Activated CD4-positive, alpha-beta memory T cell treated with anti-CD3 and anti-CD28 coated beads, Interleukin-2, amount 10 ng/mL, durations not matched to agents 7 days and 5 days (primary cell): ENCODE measurements at places on chromosomes 4 and X.

DNA sequence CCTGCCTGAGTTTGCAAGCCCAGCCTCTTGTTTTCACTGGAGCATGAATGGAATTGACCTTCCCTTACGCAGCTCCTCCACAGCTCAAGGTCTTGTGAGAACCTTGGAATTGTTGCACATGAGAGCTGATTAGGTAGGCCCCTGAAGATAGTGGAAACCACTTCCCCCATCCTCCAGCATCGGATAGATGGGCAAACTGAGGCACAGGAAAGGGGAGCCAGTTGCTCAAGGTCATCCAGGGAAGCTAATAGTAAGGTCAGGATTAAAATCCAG lies 27.2 kb downstream of the PJA1 start:
- DNase-seq = no peak

DNA sequence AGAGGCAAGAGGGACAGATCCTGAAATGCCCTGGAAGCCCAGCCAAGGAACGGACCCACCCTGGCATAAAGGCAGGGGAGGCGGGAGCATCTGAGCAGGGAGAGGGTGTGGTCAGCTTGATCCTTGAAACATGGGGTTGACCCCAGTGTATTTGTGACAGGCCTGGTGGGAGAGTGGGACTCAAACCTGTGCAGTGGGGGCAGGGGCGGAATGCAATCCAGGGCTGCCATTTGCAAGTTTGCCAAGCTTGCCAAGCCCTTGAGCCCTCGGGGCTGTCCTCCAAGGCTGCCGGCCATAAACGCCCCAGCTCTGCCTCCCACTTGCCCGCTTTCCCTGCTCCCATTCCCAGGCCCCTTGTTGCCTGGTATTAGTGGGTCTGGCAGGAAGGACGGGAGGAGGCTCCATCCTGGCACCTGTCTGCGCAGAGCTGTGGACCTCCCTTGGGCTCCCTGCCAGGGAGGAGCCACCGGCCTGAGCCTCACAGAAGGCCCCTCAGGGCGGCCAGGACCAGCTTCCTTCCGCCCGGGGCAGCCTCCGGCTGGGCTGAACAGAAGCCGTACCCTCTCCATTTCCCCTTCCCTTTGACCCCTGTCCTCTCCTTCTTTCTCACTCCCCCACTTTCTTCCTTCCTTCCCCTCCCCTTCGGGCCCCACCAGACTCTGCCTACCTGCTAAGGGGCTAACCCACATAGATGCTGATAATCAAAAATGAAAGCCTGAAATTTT lies 661 bp downstream of the S100P start:
- peak; percentile 46 for DNase-seq

DNA sequence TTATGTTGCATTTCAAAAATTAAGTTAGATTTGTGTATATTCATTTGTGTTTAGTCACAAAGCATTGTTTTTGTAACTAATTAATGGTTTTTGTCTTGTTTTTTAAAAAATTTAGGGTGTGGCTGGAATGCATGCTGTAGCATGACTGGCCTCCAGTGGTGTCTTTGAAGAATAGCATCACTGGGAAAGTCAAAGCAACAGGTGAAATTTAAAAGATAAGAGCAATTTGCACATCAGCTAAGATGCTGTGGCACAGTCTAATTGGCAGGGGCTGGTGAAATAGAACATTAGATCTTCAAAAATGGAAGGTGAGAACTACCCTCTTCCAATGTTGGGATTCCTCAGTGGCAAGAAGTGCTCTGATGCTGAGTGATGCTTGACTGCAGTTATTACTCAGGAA lies 45.3 kb downstream of the ANK2 start:
- DNase-seq = no peak

- DNase-seq = no peak
These were observed 1.0 kb downstream of the SOX3 start for GRCh38 chrX:140503714-140504351.

DNA sequence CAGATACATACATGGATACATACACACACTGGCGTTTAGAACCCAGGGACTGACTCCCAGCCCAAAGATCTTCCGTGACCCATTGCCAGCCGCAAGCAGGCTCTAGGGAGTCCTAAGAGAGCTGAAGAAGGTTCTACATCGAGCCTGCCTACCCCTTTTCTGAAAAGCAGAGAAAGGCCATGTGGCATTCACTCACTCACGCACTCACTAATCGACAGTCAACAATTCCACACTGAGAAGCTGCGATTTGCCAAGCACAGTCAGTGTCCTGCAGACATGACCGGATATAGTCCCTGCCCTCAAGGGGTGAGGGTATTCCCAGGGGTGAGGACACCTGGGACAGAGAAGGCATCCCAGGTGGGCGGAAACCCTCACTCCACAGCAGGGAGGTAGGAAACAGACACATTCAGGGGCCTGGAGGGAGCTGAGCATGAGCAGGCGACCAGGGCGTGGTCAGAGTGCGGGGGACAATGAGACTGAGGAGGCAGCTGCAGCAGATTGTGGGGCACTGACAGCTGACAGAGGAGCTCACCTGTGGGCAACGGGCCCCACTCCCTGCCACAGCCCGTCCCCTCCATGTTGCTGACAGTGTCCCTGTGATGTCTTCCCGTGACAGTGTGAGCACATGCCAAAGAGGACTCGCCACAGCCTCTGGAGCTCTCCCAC lies 13.2 kb upstream of the MAN2B2 start:
- DNase-seq = no peak

DNA sequence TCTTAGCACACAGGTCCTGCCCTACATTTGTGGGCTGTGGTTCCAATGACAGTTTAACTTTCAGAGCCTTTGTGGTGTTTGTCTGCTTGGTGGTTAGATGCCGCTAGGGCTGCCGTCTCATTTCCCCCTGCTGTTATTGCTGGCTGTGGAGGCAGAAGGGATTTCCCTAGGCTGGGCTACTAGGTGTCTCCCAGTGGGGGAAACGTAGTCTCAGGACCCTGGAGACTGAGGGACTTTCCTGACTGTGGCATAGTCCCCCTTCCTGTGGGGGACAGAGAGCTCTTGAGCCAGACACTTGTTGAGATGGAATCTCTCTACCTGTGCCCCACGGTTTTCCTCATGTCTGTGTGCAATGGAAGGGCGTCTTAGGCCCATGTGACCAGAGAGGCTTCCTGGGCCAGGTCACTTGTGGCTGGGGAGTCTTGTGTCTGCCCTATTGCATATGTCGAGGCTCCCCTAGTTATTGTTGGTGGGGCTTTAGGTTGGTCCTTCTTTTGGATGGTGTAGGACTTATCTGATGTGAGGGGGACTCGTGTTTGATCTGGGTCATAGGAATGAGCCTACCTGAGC lies 68.2 kb downstream of the ARHGAP10 start:
- DNase-seq = peak; percentile 80

- DNase-seq = no peak
These were observed 86.3 kb upstream of the RAPGEF2 start for GRCh38 chr4:159016593-159017024.

GRCh38 chr4:3362431-3363287 lies 69.8 kb downstream of the RGS12 start:
- no peak for DNase-seq

- no peak for DNase-seq
These were observed 184.9 kb downstream of the NSUN7 start for GRCh38 chr4:40934676-40935075.

DNA sequence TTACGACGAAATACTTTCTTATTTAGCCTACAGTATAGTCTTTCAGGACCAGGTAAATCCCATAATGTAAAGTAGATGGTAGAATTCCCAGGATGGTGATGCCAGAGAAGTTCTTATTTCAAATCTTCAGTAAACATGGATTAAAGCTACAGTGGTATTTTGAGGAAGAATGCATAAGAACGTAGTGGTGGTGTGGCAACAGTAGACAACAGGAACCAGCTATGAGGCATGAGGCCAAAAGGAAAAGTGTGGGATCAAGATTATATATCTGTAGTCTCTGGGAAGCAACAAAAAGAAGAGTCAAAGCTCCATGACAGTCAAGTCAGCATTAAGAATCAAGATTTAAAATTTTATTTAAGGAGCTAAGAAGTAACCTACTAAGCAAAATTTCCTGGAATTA lies 60.2 kb downstream of the METTL14 start:
- DNase-seq = no peak

DNA sequence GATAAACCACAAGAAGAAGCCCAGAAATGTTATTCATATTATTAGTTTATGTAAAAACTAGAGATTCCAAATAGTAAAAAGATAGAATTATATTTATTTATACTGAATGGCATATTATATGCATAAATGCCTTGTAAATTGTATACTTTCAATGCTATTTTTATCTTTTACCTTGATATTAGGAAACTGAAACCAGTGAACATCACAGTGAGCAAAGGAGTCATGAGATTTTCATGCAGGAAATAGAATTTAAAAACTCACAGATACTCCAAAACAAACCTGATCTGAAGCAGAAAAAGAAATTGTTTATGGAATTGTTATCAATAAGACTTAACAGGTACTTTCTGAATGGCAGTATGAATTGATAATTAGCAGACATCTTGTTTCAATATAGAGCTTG lies 207.3 kb upstream of the CENPE start:
- no peak for DNase-seq

DNA sequence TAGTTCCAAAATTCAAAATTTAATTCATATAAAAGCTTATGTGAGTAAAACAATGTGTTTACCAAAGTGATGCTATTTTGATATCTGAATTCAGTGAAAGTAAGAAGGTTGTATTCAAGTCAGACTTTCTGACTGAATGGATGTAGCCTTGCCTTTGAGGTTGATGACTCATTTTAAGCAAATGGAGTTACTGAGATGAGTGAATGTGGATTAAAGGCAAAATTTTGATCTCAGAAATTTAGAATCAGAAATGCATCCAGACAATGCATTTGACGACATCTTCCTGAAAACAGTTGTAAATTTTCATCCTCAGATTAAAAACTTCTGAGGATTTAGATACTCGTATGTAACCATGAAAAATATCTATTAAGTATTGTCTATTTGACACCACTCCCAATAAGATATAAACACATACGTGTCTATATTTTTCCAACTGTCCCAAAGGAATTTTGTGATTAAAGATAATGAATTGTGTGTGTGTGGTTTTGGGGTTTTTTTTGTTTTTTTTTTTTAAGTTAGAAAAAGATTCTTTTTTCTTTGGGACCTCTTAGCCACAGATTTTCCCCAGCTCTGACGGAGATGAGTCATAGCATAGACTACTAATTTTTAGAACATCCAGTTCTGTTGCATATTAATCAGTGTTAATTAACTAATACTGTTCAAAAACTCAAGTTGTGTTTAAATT lies 34.4 kb downstream of the NFKB1 start:
- no peak for DNase-seq

DNA sequence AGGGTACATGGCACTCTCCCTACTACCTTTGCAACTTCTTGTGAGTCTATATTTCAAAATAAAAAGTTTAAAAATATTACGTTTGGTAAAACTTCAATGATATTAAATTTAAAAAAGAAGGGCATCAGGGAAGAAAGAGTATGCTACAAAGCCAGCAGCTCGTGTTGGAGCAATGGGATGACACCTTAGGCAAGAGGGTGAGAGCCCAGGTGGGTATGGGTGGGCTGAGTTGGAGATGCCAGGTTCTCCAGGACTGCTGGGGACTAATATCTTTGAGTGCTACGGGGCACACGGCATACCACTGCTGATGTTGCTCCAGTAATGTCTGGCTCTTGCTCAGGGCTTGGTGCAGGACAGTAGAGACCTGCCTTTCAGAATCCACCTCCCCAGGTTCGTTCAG lies 132.4 kb downstream of the EVC2 start:
- no peak for DNase-seq

DNA sequence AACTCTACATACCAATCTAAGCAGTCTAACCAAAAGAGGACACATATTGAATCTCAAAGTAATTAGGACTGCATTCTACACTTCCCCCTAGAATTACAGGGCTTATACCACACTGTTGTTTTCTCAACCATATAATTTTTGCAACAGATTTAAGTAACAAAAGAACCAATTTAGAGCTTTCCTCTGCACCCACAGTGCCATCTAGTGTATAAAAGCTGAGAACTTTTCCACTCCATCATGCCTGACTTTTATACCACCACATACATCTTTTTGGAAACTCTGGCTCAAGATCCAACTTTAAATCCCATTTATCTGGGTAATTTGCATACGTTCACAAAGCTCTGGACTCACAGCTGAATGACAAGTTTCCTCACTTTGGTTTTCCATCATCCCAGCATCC lies 99.5 kb downstream of the EFHC2 start:
- DNase-seq = no peak

DNA sequence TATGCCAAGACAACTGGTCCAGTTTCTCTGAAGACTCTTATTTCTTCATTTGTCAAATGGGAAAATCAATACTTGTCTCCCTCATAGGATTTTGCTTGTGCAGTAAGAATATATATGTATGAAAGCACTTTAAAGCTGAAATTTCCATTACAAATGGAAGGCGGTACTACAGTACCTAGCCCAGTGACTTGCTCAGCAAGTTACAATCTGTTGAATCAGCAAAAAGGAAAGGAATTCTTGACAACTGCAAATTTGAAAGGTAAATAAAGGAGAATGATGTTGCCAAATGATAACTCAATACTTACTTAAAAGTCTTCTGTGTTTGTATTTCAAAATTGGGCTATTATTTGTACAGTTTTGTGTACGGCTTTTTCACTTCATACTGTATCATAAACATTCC lies 71.1 kb downstream of the PKD2 start:
- DNase-seq = no peak

- no peak for DNase-seq
These were observed 59.5 kb downstream of the APBB2 start for GRCh38 chr4:41154814-41155177.

GRCh38 chr4:46817806-46818205 lies 91.2 kb downstream of the COX7B2 start:
- no peak for DNase-seq

DNA sequence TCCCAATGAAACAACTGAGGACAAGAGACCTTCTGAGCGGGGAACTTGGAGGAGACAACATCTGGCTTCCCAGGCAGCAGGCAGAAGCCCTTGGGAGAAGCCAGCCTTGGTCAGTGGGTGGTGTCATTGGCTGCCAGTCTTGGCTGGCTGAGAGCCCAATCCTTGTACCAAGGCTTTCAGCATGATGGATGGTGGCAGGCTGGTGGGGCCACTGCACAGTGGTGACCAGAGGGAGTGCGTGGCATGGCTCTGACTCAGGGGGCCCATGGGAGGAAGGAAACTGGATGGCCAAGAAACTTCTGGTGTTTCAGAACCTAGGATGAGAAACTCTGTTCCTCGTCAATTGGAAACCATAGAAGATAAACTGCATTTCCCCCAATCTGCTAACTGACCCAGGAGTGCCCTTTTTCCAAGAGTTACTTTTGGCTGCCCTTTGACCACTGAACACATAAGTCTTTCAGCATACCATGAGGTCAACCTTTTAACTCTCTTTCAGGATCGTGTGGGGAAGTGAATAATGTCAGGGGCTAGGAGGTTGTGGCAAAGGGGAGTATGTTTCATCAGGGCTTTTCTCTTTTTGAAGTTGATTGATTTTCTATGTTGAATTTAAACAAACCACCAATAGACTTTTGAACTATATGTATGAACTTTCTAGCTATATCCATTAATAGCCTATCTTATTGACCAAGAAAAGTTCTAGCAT lies 60.9 kb downstream of the SOWAHB start:
- no peak for DNase-seq

- DNase-seq = no peak
These were observed 583.1 kb downstream of the INPP4B start for GRCh38 chr4:142262956-142263355.
